Stimulated activated CD4-positive, alpha-beta T cell treated with anti-CD3 and anti-CD28 coated beads, TNF-alpha, amount 100 ng/mL, for 4 hours (primary cell): ENCODE measurements at places on chromosomes 16 and 17.

- no peak for DNase-seq
These were observed 333.5 kb downstream of the NPIPA8 start for GRCh38 chr16:18003033-18003432.

DNA sequence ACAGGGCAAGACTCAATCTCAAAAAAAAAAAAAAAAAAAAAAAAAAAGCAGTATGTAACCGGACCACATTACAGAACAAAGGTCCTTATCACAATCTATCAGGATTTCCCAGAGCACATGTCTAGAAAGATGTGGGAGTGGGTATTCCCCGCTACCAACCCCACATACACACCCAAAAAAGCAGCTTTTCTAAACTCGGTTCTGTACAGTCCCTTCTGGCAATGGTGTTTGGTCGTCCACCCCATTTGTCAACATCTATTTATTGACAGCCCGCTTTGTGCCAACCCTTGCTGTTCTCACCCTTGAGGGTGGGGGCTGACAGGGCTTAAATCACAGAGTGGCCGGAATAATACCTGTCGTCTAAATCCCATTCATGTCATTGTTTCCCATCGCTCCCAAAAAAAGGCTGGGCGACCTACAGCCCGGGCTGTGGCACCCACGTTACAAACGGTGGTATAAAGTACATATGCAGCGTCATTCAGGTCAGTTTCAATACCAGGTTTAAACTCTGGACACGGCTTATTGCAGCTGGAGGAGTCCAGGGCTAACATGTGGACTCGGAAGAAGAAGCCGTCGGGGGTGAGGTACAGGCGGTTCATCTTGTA, 3.6 kb downstream of the C17orf58 start:
- no peak for DNase-seq

- DNase-seq = no peak
These were observed 59.0 kb upstream of the SALL1 start for GRCh38 chr16:51210087-51210486.

- DNase-seq = no peak
These were observed 406.7 kb upstream of the MAF start for GRCh38 chr16:80007231-80007630.

DNA sequence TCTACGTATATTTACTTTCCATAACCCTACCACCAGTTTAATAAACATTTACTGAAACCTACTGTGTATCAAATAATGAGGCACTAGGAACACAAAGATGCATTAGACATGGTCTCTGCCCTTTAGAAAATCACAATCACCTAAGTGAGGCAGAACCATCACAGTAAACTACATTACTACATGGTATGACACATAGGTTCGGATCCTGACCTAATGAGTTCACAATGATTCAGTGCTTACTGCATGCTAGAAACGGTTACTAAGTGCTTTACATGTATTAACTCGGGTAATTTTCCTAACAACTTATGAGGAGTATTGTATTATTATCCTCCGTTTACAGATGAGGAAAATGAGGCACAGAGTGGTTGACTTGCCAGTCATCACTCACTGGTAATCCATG, 5.2 kb upstream of the SYNRG start:
- no peak for DNase-seq

DNA sequence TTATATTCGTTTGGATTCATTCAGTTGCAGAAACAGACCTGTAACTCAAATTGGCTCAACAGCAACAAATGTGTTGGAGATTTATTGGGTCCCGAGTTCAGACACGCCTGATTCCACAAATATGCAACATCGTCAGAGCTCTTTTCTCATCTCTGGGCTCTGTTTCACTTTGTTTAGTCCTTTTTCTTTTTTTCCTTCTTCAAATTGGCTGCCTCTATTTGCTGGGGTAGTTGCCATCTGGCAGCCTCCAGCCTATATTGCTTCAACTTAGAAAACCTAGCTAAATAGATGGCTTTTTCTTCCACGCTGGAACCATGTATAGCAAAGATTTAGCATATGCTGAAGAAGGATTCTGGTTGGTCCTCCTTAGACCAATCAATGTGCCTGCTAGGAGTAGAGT, 398.5 kb downstream of the RBFOX1 start:
- no peak for DNase-seq

GRCh38 chr17:50771991-50772785, 4.9 kb upstream of the ANKRD40CL start:
- no peak for DNase-seq

DNA sequence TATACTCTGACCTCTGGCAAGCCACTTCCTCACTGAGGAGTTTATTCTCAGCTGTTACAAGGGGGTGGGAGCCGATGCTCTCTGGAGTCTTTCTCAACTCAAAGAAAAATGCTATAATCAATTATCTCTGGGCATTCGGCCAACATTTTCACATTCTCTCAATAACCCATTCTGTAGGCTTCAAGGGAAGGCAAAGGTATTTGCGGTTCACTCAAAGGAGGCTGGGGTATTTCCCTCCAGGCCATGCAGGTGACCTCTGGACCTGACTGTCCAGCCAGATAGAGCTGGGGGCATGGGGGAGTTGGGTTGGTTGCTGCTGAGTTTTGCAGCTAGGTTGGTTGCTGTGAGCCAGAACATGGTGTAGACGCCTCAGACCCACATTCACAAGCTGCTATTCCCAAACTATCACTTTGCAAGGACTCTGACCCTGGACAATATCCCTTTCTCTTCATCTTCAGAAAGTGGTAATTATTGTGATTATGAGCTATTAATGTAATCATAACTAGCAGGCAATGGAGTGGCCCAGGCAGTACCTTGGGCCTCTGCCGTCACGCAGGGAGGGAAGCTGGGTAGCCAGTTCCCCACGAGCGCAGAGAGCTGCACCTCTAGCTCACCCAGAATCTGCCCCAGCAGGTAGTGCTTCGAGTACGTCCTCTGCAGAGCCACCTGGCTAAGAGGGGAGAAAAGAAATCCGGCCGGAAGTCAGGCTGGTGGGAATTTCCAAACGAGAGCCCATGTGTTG, 42.1 kb downstream of the AIPL1 start:
- DNase-seq = no peak

DNA sequence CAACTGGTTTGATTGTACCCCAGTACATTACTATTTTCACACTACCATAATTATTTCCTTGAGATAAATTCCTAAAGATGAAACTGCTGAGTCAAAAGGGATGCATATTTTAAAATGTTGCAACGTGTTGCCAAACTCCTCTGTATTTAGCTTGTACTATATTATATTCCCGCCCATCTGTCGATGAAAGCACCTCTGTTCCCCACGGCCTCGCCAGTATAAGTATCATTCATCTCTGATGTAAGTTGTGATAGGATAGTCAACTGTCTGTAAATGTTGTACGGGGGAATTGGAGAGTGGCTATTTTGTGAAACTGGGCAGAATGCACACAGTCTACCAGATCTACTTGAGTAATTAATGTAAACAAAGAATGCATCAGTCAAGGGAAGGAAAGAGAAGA, 47.7 kb upstream of the TNRC6A start:
- DNase-seq = no peak

GRCh38 chr17:10757647-10758046, 27.8 kb upstream of the TMEM220 start:
- DNase-seq = no peak

DNA sequence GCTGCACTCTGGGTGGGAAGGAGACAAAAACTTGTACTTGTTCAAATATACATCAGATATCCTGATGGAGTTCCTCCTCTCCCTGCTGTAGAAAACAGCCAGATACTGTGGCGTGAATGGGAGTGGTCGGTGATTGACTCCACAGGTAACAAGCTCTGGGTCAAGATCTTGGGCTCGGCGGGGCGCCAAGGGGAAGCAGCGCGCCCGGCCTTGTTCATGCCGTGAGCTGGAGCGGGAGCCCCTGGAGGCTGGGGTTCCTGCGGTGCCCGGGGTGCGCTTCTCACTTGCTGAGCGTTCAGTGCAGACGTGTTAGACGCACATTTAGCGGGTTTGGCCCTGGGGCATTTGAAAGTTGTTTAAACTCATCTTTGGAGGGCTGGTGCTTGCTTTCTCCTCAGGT, 44.4 kb downstream of the BANP start:
- DNase-seq = no peak

DNA sequence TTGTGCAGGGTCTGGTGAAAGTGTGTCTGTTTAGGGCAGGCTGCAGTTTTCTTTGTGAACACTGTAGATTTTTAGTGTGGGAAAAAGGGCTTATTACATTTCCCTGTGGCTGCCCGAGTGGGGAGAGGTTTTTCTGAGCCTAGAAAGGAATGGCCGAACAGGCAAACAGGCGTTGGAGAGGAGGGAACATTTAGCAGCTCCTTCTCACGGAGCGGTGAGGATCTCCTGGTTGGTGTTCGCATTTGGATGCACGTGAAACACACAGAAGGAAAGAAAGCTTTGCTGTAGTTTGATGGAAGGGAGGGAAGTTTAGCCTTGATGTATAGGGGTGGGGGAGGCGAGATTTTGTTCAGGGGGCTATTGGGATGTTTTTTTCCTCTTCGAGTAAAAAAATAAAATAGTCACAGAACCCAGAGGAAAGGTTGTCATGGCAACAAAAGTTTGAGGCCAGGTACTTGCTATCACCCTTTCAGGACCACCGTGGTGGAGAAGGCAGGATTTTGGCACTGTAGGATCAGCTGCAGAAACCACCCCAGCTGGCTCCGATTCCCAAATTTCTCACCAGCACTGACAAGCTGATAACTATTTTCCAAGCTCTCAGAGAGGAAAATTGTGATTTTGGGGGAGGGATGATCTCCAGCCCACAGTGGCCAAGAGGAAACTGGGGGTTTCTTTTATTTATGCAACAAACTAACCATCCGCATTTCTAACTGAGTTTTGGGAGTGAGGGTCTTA, 3.5 kb downstream of the GSG1L start:
- no peak for DNase-seq

DNA sequence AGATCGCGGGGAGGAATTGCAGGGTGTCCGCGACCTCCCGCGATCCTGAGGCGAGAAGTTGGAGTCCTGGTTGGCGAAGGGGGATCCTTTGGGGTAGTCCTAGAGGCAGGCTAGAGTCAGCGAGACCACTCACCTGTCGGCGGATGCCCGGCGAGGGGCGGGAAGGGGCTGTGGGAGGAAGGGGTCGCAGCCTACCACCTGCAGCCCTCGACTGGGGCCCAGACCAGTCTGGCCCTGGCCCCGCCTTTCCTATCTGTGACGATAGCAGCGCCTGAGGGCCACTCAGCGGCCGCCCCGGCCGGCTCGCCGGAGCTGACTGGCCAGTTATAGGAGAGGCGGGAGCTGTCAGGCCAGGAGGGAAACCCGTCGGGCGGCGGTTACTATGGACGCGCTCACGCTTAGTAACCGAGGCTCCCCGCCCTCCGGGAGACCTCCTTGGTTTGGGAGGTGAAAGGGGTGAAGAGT, at the start of gene TEKT3:
TEKT3 (minus strand) TSS at position 213 of the 465 bp plus-strand sequence. CDS start 10,012 bp downstream, outside the sequence.
- no peak for DNase-seq

- no peak for DNase-seq
These were observed 54.0 kb downstream of the MRM3 start for GRCh38 chr17:836151-836550.

GRCh38 chr17:1300371-1300905, 21.0 kb downstream of the TRARG1 start:
- DNase-seq = no peak

GRCh38 chr16:23966597-23967394, 131.0 kb downstream of the PRKCB start:
- DNase-seq = no peak

DNA sequence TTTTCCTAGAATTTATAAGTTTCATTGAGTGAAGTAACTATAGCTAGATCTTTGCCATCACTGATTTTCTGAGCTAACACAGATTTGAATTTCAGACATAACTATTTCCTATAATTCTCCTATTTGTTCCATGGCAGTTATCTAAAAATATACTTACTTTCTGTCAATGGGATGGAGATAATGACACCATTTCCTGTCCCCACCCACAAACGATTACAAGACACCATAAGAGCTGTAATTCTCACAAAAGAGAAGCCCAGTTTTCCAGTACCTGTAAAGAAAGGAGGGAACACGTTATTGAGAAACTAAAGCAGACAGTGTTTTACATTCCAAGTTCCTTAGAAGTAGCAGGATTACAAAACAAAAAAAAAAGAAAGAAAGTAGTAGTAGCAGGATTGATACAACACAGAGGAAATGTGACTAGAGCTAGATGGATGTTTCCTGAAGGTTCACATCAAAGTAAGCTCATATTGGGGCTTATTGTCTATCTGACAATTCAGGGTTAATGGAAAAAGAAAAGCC, 110.9 kb upstream of the TOB1 start:
- no peak for DNase-seq

- DNase-seq = no peak
These were observed 12.9 kb downstream of the MXRA7 start for GRCh38 chr17:76697702-76698465.

GRCh38 chr17:64003526-64004121, 5.5 kb downstream of the PRR29 start:
- no peak for DNase-seq

DNA sequence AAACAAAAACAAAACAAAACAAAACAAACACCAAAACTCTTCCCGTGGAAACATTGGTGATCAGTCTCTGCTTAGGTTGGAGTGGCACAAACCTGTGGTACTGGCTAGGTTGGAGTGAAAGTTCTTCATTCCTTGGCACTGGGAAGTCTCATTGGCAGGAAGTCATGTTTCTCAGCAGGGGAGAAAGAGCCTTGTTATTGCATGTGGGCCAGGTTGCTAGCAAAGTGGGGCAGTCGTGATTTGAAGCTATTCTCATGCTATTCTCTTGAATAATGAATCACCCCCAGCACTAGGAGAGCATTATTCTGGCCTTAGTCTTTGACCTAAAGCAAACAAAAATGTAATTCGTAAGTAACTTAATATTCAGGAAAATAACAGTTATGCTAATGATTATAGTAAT, 24.3 kb upstream of the B4GALNT2 start:
- no peak for DNase-seq

DNA sequence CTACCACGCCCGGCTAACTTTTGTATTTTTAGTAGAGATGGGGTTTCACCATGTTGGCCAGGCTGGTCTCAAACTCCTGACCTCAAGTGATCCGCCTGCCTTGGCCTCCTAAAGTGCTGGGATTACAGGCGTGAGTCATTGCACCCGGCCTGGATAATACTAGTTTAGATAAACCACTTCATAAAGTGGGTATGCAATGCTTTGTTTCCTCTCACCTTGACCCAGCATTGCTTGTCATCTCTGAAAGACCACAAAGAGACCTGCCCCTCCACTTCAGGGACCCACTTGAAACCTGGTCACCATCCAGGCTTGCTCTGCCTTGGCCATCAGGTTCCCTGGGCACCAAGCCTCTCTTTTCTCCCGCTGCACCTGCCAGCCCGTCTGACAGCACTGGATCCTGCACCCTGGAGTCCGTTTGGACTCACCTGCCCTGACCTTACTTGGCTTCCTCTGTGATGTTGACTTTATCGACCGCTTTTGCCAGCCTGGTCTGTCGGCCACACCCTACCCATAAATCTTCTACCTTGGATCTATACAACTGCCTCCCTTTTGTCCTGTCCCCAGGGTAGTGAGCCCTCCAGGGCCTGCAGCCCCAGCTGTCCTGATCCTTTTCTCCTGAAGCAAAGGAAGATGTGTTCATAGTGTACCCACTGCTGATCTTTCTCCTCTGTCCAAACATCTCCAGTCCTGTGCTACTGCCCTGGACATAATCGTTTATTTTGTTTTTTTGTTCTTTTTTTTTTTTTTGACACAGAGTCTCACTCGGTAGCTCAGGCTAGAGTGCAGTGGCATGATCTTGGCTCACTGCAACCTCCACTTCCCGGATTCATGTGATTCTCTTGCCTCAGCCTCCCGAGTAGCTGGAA, 12.7 kb upstream of the ZG16 start:
- no peak for DNase-seq

- no peak for DNase-seq
These were observed 50.6 kb downstream of the RNF112 start for GRCh38 chr17:19461681-19462080.

GRCh38 chr16:35732046-35732810, 2272.8 kb downstream of the TP53TG3F start:
- no peak for DNase-seq

- DNase-seq = no peak
These were observed 44.1 kb downstream of the PCTP start for GRCh38 chr17:55794725-55795482.
